ENCODE measurements at places on chromosomes 2 and 18.

DNA sequence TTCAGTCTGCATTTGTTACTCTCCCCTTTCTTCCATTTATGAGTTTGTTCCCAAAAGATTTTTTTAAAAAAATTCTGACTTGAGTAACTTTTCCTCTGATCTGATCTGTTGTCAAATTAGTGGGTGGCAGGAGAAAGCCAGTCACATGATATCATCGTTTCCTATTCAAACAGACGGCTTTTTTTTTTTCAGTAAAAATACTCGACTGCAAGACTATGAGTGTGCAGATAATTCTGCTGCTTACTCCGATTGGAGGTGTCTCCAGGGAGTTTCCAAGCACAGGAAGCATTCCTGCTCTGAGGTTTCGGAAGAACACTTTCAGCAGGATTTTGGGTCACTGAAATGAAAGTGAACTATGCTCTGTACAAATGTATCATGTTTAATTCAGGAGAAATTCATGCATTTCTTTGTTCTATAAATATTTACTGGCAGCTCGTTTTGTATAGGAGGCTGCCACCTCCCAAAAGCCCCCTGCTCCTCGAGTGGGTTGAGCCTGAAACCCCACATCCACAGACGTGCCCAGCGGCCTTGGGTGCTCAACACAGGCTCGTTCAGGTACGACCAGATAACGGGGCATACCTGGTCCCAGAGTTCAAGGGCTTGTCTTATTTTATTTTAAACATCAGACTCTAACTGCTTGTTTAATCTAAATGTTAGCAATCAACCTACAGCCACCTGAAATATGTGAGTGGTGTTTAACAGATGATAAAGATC, 126.9 kb upstream of the ZNF516 start:
- no peak for DNase-seq

GRCh38 chr2:192277494-192278109, 82.9 kb upstream of the TMEFF2 start:
- no peak for DNase-seq

DNA sequence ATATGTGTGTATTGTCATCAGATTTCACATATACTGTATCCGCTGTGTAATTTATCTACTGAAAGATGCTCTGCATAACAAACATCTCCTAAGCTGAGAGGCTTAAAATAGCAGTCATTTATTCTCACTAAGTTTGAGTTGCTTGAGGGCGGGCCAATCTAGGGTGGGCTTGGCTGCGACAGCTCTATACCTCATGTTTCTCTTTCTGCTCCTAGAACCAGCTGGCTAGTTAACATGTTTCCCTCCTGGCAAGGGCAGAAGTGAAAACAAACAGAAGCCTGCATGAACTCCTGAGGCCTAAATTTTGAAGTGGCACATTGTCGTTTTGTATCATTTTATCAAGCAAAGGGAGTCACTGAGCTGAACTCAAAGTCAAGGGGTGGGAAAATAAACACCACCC, 585.0 kb upstream of the VRK2 start:
- DNase-seq = no peak

GRCh38 chr2:27960237-27960912, 69.8 kb downstream of the BABAM2 start:
- no peak for DNase-seq

DNA sequence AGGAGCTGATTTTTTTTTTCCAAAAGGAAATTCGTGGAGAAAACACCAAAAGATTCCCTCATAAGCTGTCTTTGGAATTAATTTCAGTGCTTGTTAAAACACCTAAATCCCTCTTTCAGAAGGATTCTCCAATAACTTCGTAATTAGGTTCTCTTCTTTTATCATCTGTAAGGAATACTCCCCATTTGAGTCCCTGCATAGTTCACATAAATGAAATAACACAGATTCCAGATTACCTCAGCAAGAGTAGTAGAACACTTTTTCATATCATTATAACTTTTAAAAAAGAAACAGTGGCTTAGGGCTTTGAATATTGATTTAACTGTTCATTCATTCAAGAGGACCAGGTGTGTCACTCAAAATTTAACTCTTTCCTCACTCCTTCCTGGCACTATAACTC, 55.5 kb downstream of the ARHGAP28 start:
- no peak for DNase-seq

- DNase-seq = no peak
Measured at GRCh38 chr2:233474308-233475160, 92.0 kb downstream of the USP40 start.

DNA sequence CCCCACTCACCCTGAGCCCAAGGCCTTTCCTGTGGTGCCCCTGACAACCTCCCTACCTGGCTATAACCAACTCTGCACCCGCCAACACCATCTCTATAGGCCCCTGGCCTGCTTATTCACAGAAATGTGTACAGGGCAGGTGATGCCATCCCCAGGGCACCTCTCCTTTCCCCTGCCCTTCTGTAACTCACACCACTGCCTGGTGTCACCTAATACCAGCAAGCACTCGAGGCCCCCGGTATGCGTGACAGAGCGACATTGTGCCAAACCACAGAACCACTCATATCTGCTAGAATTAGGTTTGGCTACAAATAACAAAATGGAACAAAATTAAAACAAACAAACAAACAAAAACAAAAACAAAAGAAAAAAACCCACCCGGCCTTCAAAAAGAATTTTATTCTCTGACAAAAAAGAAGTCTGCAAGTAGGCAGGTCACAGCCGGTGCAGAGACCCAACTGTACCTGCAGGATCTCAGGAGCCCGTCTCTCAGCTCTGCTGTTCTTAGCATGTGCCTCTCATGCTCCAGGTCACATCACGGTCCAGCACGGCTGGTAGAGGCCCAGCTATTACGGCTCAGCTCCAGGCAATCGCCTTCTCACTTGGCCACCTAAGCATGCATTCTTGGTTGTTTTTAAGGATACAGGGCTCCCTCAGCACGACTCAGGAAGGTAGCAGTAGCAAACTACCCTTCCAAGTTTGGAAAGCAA, 51.4 kb downstream of the FAM178B start:
- DNase-seq = no peak

DNA sequence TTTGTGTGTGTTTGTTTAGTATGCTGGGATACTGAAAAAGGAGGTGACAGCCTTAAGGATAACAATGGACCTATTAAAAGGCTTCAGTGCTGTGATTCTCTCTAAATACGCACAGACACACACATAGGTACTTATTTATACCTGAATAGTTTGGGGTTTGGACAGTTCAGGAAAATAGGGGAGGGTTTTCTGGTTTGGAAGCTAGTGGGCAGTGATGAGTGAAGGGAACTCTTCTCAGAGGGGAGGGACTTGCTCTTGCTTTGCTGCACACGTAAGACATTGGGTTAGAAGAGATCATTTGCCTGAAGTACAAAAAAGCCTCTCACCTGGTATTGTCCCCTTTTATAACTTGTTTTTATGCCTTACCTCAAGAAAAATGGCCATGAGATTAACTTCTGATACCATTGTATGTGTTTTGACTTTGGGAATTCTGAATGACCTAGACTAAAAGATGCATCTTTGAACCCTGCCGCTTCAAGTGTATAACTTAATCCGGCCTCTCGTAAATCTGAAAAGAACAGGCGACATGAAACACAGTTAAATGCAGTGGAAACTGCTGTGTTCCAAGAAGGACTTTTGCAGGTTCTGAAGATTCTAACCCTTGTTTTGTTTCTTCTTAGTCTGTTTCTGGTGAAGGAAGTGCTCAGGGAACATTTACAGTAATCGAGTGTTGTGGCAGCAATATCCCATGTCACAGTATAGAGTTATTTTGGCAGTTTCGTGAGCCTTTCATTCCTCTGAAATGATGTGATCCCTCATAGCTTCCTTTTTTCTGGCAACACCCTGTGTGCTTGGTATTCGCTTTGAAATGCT, 2.5 kb downstream of the CRIM1 start:
- DNase-seq = no peak

Measured in activated naive CD4-positive, alpha-beta T cell treated with Interleukin-2 at 50 U/mL for 16 hours (primary cell).